ENCODE measurements at places on chromosomes 12 and 14.

- no peak for DNase-seq
Measured at GRCh38 chr12:33476058-33476457, 36.4 kb upstream of the SYT10 start.

- DNase-seq: no peak
Measured at GRCh38 chr14:55749946-55750345, 169.9 kb downstream of the KTN1 start.

DNA sequence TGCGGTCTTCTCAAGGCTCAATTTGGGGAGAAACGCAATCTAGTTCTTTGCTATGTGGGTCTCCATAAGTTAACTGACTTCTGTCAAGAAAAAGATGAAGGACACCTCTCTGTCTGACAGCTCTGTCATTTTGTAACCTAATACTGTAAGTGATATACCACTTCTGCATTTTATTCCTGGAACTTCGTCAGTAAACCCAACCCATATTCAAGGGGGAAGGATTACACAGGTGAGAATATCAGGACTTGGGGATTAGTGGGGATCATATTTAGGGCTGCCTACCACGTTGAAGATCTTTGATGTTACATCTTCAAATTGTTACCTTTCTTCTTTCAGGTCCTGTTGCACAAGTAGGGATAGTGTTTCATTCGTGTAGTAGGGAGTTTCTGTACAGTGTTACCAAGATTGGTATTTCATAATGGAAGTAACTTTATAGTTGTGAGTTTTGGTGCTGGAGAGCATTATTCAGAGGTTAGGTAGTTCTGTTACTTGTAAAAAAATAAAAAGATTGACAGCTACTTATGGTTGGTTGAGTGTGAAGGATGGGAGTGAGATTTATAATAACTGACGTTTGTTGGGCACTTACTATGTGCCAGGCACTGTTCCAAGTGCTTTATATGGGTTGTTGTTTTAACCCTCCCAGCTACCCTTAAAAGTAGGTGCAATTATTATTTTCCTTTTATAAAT is 1.6 kb downstream of the TMEM260 start:
- no peak for DNase-seq

- DNase-seq: no peak
Measured at GRCh38 chr14:55389330-55389729, 22.3 kb downstream of the ATG14 start.

DNA sequence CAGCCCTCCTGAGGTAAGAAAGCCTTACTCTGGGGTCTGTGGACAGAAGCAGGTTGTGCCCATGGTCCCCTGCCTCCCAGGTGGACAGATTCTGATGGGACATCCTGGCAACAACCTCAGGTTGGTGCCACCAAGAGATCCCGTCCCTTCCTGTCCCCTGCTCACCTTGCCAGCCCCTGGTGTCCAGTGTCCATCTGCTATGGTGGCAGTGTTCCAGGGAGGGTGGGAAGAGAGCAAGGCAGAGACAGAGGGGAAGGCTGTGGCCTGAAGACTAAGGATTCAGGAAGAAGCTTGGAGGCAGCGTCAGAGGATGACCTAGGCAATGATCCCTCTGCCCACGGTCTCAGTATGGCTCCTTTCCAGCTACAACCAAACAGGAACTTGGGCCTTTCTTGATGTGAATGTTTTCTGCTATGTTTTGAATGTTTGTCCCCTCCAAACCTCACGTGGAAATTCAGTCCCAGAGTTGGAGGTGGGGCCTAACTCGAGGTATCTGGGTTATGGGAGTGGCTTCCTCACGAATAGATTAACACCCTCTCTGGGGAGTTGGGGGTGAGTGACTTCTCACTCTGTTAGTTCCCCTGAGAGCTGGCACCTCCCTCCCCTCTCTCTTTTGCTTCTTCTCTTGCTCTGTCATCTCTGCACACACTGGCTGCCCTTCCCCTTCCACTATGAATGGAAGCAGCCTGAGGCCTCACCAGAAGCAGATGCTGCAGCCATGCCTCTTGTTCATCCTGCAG is 26.9 kb downstream of the IQSEC3 start:
- no peak for DNase-seq

- DNase-seq: no peak
Measured at GRCh38 chr12:59578254-59578653, 17.6 kb upstream of the SLC16A7 start.

- no peak for DNase-seq
Measured at GRCh38 chr12:3101309-3102024, 24.3 kb downstream of the TSPAN9 start.

- no peak for DNase-seq
Measured at GRCh38 chr12:1041478-1041877, 50.5 kb downstream of the ERC1 start.

- no peak for DNase-seq
Measured at GRCh38 chr12:81339071-81339470, 261.2 kb downstream of the ACSS3 start.

Measured in stimulated activated CD8-positive, alpha-beta memory T cell treated with anti-CD3 and anti-CD28 coated beads, Interleukin-4, amount 100 ng/mL, for 4 hours (primary cell).